Cardiac fibroblast (primary cell): ENCODE measurements at places on chromosomes 11 and 22.

DNA sequence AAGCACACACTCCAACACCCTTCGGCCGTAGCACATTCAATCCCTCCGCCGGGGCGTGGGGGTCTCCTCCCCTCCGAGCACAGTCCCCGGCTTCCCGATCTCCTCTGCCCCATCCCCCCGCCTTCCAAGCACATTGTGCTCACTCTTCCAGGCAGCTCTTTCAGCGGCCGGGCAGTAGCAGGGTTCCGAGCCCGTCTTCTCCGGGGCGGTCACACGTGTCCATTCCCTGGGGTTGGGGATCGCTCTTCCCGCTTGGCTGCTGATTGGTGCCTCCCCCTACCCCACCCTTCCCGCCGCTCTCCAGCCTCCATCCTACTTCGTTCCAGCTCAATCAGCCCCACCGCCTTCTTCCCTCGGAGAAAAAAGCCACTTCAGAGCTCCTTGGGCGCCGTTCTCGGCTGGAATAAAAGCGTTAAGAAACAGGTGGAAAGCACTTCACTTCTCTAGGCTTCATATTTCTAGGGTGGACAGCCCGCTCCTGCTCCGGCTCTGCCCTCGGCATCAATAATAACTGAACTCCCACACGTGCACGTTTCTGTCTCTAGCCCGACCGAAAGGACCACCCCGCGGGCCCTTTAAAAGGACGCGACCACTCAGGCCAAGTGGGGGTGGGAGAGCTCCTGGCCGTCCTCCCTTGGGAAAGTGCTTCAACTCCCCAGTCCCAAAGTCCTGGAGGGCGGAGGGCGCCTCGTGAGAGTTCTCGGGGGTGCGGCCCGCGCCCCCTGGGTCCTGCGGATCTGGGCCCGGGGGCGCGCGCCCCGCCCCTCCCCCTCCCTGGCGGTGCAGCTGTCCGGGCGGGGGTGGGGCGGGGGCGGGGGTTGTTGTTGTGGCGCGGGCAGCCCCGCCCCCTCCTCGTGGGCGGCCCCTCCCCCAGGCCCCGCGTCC lies 464 bp upstream of the CECR2 start:
- peak; percentile 67 for DNase-seq

- no peak for DNase-seq
Observed at GRCh38 chr22:38141217-38141973, 30.9 kb upstream of the BAIAP2L2 start.

- no peak for DNase-seq
Observed at GRCh38 chr11:91296629-91297028, 928.0 kb upstream of the FAT3 start.

- no peak for DNase-seq
Observed at GRCh38 chr22:36442506-36443197, 38.8 kb downstream of the TXN2 start.

GRCh38 chr22:43945632-43946383 lies 9.4 kb upstream of the SAMM50 start:
- DNase-seq, result peak; percentile 75

DNA sequence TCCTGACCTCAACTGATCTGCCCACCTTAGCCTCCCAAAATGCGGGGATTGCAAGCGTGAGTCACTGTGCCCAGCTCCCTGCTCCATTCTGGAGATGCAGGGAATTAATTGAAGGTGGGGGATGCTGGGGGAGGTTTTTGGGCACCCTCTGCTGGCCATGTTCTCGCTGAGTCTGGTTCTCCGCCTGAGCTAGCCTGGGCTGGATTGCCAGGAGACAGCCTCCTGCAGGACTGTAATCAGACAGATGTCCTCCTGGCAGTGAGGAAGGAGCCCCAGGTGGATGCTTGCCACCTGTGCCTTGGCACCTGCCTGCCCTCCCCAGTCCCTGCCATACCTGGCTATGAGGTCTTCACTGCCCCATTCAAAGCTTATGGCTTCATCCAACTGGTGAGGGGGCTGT lies 5.4 kb downstream of the MTFP1 start:
- no peak for DNase-seq
